A549 treated with CORT108297 at 1 μM for 4 hours (cell line): ENCODE measurements at places on chromosomes 6 and 20. TPM values are rescaled to one million over a fixed set of nuclear protein-coding genes. Genes with fewer than 3 reads are reported as not detected.

CST4 gene
- total RNA-seq, result not detected in 5 replicates

DLGAP4 gene
- 57.5 to 73.4 TPM (median 66.9 TPM) in 5 replicates for total RNA-seq

FAM83D gene
- 61.3 to 74.4 TPM (median 69.6 TPM) in 5 replicates for total RNA-seq

VSX1 gene
- 1.0 to 1.2 TPM (median 1.1 TPM) in 5 replicates for total RNA-seq

CD83 gene
- total RNA-seq, result 1.8 to 2.6 TPM (median 2.0 TPM) in 5 replicates

ZNF334 gene
- not detected in 5 replicates for total RNA-seq

MAPK13 gene
- total RNA-seq, result 0.55 to 1.3 TPM (median 0.73 TPM) in 5 replicates

SLC17A1 gene
- total RNA-seq, result 0.10 TPM in 1 of 5 replicates, not detected in the others

ABHD16B gene
- total RNA-seq, result not detected in 5 replicates

SMLR1 gene
- not detected in 5 replicates for total RNA-seq

CABLES2 gene
- 3.8 to 5.8 TPM (median 5.0 TPM) in 5 replicates for total RNA-seq

ADA gene
- 49.8 to 59.5 TPM (median 57.1 TPM) in 5 replicates for total RNA-seq

TSPO2 gene
- not detected in 5 replicates for total RNA-seq

C6orf89 gene
- total RNA-seq, result 14.8 to 18.8 TPM (median 16.5 TPM) in 5 replicates

SLC32A1 gene
- not detected in 5 replicates for total RNA-seq

CST2 gene
- 0.10 to 0.32 TPM (median 0.13 TPM) in 3 of 5 replicates, not detected in the others for total RNA-seq

WFDC9 gene
- total RNA-seq, result not detected in 5 replicates

CD40 gene
- total RNA-seq, result 3.4 to 5.3 TPM (median 4.8 TPM) in 5 replicates

PDE10A gene
- total RNA-seq, result 31.1 to 36.1 TPM (median 34.3 TPM) in 5 replicates

HLA-DRB1 gene
- not detected in 5 replicates for total RNA-seq

BNIP5 gene
- not detected in 5 replicates for total RNA-seq

NHLRC1 gene
- 1.4 to 2.3 TPM (median 1.9 TPM) in 5 replicates for total RNA-seq

EYA4 gene
- total RNA-seq, result 9.6 to 11.6 TPM (median 11.4 TPM) in 5 replicates

C20orf204 gene
- total RNA-seq, result 0.20 to 0.62 TPM (median 0.50 TPM) in 5 replicates
